ENCODE measurements at places on chromosomes 6 and 20.

DNA sequence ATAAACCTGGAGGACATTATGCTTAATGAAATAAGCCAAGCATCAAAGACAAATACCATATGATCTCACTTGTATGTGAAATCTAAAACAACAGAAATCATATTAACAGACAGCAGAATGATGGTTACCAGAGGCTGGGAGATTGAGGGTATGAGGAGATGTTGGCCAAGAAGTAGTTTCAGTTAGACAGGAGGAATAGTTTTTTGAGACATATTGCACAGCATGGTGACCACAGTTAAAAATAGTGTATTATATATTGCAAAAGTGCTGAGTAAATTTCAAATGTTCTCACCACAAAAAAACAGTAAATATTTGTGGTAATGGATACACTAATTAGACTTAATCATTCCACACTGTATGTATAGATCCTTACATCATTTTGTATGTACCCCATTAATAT lies 1.8 kb downstream of the GABRR1 start:
- no peak for DNase-seq

DNA sequence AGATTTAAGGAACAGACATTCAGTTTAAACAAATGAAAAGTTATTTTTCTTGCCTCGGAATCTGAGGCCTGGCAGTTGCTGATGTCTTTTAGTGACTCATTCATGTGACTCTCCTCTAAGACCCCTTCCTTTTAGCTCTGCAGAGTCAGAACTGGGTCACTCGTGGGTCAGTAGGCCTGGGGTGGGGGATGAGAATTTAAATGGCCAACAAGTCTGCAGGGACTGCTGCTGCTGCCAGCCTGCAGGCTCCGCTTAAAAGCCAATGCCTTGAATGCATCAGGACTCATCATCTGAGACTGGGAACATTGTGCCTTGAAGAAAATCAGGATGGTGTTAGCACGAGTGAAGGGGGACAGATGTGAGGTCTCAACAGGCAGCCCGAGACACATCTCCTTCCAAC lies 404.3 kb downstream of the CDH26 start:
- DNase-seq = no peak

- no peak for DNase-seq
These were observed 117.1 kb downstream of the SYNDIG1 start for GRCh38 chr20:24586523-24586840.

DNA sequence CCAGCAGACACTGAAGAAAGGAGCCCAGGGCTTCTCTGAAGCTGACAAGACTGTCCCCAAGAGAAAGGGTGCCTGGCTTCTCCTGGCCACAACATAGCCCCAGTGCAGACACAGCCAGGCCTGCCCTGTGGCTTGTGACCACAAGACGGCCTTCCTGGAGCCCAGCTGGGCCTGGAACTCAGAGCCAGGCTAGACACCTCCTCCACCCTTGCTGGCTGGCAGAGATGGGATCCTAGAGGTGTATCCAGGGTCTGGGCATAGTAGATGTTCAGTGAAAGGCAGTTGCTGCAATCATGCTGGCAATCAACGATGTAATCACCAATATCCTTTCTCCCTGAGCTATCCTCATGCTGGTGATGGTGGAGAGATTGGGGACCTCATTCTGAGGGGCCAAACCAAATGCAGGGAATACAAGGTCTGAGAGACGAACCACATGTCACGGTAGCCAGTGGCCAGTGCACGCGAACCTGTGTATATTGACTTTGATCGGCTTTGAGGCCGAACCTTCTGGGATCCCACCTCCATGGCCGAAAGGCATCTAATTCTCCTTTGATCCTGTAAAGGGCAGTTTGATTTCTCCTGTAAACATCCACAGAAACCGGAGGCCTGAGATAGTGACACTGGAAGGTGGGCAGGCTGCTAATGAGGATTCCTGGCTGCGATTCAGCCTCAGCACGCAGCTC lies 115.2 kb downstream of the PSMB1 start:
- DNase-seq = no peak

DNA sequence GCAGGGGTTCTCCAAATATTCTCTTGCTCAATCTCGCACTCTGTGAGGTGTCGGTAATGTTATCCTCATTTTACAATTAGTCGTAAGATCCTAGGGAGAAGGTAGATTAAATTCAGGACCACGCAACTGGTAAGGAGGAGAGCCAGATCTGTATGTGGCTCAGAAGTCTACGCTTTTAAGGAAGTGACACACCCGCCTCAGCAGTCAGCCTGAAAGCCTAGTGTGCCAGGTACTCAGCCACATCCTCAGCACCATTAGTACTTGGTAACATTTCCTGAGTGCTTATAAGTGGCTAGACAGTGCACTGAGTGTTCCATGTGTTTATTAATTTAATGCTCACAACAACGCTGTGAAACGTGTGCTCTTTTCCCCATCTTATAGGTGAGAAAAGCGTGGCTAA lies 63.7 kb downstream of the DHX35 start:
- no peak for DNase-seq

GRCh38 chr20:55937283-55937682 lies 68.0 kb downstream of the CBLN4 start:
- DNase-seq = no peak

Measured in AG09319 (cell line).